ENCODE measurements at places on chromosomes 7 and 10.

DNA sequence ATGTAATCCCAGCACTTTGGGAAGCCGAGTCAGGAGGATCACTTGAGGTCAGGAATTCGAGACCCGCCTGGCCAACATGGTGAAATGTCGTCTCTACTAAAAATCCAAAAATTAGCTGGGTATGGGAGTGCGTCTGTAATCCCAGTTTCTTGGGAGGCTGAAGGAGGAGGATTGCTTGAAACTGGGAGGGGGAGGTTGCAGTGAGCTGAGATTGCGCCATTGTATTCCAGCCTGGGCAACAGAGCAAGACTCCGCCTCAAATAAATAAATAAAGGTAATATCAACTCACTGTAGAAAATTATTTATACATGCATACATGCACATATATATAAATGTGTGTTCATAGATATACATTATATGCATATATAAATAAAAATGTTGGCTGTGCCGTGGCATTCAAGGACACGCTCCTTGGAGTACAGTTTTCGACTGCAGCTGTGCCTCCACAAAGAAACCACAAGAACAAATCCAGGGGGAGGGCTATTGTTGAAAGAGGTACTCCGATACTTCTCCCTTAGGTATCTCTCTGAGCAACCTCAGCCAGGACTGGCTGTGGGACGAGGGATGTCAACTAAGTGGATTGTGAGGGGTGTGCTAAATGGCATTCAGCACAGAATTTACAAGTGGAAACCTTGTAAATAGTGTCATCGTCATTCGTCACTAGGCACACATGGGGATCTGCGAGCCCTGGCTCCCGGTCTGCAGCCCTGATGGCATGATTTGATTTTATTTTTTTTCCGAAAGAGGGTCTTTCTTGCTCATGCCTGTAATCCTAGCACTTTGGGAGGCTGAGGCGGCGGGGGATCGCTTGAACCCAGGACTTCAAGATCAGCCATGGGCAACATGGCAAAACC is 49.3 kb downstream of the HIP1 start:
- DNase-seq, result no peak

GRCh38 chr7:26646336-26647048 is 217.9 kb downstream of the SKAP2 start:
- no peak for DNase-seq

- no peak for DNase-seq
These were observed 19.0 kb downstream of the NUDCD3 start for GRCh38 chr7:44471436-44471835.

DNA sequence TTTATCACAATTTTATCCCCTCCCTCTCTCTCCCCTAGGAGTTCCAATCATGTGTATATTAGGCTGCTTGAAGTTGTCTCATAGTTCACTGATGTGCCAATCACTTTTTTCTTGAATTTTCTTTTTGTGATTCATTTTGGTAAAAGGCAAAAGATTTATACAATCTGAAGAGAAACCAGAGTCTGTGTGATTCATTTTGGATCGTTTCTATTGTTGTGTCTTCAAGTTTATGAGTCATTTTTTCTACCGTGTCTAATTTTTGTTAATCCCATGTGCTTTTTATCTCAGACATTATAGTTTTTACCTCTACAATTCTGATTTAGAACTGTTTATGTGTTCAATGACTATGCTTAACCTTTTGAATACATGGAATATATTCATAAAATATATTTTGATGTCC is 483.9 kb upstream of the AUTS2 start:
- no peak for DNase-seq

DNA sequence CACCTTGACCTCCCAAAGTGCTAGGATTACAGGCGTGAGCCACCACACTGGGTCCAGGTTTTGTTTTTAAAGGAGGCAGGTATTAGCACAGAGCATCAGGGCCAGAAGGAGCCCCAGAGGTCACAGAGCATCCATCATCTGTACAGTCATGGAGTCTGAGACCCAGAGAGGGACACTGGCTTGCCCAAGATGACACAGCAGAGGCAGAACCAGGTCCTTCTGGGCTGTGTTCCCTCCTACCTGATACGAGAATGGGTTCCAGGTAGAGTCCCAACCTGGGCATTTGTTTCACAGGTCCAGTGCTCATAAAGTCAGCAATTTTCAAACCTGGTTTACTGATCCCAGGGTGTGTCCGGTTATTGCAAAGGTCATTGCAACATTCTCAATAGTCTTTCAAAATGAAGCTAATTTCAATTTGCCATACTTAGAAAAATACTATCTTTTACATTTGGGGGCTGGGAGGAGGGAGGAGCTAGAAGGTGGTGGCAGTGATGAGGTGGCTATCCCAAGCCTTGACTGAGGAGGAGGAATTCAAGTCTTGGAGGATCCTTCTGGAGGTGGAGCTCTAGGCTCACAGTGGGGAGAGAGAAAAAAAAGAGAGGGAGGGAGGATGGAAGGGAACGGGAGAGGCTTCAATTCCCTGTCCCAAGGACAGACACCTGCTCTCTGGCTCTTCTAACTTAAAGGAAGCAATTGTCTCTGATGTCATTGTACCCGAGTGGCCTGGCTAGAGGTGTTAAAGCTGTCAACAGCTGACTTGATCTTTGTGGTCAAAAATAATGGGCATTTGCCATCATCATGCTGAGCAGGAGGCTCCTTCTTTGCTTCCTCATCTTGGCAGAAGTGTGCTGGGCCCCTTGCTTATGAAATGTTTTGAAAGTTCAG is 8.1 kb downstream of the MXI1 start:
- no peak for DNase-seq

- DNase-seq, result no peak
These were observed 271.6 kb downstream of the CACNA2D1 start for GRCh38 chr7:82172017-82172416.

- peak; percentile 30 for DNase-seq
These were observed 70.9 kb downstream of the GCC1 start for GRCh38 chr7:127514499-127514898.

GRCh38 chr10:59325116-59325515 is 37.2 kb downstream of the FAM13C start:
- no peak for DNase-seq

DNA sequence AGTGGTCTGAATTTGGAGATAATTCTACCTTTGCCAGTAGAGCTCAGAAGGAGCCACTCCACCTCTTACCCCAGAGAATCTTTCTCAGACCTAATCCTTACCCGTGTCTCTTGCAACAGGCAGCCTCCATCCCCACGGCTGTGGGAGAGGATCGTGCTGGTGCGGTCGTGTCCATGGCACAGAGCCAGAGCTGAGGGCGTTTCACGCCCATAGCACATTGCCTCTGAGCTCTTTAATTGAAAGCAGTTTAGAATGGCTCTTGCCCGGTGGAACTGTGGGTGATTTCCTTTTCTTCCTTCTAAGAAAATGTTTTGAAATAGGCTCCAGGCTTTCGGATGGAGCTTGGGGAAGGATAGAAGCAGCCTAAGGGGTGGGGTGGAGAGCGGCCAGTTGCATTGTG is 41.5 kb downstream of the PRF1 start:
- DNase-seq, result no peak

- no peak for DNase-seq
These were observed 743 bp upstream of the PYROXD2 start for GRCh38 chr10:98415731-98416119.

DNA sequence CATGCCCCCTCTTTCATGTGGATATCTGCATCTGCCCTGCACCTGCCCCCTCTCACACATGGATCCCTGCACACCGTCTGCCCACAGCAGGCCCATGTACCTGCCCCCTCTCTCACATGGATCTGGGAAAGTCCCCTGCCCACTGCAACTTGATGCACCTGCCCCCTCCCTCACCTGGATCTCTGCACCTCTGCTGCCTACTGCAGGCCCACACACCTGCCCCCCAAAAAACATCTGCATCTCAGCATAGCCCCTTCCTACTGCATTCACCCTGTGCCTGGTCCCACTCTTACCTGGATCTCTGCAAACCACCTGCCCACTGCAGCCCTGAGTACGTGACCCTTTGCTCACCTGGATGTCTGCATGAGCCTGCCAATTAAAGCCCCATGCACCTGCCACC is 479.8 kb downstream of the PTPRN2 start:
- no peak for DNase-seq

DNA sequence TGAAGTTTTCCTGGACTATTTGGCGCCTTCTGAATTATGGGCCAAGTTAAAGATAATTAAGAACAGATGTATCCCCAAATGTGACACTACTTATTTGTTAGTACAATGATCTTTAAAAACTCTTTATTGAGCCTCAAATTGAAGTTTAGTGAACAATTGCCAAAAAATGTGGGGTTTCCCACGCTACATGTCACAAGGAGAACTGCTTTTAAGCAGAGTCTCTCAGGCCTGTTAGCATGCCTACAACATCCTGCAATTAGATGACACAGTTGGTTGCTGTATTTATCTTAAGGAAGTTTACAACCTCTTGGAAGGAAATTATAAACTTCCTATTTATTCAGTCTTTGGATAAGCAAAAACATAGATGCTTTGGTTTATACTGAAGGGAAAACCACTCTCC is 733.0 kb downstream of the TNS3 start:
- no peak for DNase-seq

DNA sequence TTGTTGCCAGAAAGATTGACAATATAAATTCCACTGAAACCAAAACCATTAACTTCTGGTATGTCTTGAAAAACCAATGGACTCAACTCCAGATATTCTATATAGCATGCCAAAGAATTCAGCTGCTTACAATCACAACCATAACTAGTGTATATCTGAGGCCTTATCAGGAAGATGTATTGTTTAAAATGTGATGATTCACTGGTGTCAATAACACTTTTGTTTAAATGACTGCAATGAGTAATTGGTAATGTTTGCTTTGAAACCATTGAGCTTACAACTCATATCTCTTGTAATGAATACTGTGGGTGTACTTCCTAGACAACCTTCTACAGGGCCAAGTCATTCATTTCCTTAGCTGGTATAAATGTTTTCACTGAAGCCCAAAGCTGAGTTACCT is 727.9 kb upstream of the KCND2 start:
- no peak for DNase-seq

DNA sequence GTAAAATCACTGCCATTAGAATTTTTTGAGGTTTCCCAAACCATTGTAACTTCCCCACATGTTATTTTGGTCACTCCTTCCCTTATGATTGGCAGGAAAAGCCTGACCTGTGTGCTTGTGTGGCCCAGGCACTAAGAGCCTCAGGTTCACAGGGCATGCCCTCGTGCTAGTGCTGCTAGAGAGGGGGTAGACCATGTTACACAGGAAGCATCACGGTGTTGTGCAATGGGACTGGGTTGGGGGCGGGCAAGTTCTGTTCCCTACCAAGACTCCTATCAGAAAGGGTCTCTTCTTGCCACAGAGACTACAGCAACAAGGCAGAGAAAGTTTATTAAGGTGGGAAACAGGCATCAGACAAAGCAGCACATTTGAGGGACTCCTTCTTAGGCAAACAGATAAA is 32.2 kb downstream of the LSM5 start:
- DNase-seq, result no peak

GRCh38 chr7:155948423-155948822 is 136.2 kb upstream of the SHH start:
- DNase-seq, result no peak

GRCh38 chr7:122301858-122302760 is 2.4 kb downstream of the FEZF1 start:
- DNase-seq, result no peak

DNA sequence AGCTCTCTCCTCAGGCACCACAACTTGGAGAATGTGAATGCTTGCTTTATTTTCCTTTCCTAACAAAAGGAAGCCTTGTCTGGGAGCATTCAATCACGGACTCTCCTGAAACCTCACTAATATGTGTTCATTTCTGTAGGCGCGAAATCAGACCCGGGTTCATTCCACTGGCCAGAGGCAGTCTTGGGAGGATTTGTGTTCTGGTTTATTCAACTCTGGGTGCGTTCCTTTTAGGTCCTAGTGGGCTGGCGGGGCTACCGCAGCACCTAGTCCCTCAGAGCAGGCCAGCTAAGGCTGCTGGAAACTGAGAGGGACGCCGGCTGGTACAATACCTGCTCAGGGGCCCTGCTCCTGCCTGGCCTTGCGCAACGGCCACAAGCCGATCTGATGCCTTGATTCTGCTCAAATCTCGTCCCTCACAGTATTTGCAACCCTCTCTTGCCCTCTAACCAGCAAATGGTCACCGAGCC is 7.5 kb downstream of the HOXA4 start:
- no peak for DNase-seq

All from HTR-8/SVneo (cell line).